ENCODE measurements at places on chromosomes 2 and 18.

- DNase-seq = no peak
Measured at GRCh38 chr2:81894451-81894990, 1590.0 kb upstream of the LRRTM1 start.

DNA sequence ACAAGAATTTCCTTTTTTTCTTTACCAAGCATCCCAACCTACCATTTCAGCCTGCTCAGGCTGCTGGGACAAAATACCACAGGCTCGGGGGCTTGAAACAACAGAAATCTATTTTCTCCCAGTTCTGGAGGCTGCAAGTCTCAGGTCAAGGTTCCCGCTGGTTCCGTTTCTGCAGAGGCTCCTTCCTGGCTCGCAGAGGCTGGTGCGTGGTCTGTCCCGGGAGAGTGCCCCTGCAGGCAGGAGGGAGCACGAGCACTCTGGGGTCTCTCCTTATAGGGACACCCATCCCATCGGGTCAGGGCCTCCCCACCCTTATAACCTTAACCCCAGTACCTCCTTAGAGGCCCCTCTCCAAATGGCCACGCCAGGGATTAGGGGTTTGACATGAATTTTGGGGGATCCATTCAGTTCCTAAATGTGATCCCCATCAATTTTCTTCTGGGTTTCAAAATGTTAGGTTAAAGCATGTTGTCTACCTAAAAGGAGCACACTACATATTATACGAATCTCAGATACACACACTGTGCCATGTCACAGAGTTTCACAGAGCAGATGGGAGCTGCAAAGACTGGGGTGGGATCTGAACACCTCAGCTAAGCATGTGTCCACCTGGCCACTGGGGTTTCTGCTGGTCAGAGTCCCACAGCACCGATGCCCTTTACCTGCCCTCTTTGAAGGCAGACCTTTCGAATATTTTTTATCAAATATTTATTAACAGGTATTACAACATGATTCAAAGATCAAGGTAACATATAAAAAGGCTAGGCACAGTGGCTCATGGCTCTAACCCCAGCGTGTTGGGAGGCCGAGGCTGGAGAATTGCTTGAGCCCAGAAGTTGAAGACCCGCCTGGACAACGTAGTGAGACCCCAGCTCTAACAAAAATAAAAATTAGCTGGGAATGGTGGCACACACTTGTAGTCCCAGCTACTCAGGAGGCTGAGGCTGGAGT lies 17.6 kb upstream of the ADI1 start:
- DNase-seq = no peak

GRCh38 chr2:238136820-238137537 lies 1.5 kb upstream of the KLHL30 start:
- DNase-seq = no peak

DNA sequence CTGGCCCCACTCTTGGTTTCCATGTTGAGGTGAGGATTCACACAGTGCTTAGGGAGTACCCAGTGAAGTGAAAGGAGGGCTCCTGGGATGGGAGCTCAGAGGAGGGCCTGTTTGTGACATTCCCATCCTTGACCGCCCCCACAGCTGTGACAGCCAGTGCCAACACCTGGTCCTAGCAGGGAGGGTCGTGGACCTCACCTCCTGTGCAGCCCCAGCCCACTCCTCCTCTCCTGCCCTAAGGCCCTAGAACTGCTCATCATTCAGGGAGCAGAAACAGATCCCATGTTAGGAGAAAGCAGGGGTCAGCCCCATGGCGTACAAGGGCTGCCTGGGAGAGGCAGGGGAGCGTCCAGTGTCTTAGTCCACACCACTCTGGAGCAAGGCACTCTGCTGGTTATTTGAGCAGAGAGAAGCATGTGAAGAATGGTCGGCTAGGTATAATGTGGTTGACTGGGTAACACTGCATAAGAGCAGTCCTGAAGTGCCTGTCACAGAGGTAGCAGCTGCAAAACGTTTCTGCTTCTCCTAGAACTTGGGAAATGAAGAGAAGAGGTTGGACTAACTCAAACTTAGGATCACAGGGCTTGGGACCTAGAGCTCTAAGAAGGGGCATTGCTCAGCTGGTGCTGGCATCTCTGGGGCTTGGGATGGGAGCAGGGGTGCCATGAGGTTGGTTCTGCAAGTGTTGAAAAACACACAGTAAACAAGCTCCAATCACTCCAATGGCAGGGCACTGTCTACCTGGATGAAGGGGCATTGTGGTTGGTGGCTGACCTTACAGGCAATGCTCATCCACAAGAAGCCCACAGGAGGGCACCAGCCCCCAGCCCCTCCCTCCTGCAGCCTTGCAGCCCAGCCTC lies 55.6 kb downstream of the FAM168B start:
- no peak for DNase-seq

DNA sequence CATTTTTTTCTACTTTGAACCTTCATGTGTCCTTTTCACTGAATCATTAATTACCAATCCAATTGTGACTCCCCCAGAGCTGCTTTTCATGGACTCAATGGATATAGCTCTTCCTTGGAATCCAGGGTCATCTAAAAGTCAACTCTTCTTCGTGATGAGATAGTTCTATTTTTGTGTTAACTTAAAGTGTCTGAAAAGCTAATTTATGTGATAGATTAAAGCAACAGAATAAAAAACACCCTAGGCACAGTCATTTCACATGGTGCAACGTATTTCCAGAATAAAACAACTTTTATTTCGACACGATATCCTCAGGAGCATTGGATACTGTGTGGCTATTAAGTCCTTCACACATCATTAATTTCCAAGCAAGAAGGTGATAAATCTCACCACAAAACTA lies 250.6 kb upstream of the SPHKAP start:
- no peak for DNase-seq

- DNase-seq = no peak
Measured at GRCh38 chr2:216904974-216905373, 45.1 kb upstream of the TNP1 start.

DNA sequence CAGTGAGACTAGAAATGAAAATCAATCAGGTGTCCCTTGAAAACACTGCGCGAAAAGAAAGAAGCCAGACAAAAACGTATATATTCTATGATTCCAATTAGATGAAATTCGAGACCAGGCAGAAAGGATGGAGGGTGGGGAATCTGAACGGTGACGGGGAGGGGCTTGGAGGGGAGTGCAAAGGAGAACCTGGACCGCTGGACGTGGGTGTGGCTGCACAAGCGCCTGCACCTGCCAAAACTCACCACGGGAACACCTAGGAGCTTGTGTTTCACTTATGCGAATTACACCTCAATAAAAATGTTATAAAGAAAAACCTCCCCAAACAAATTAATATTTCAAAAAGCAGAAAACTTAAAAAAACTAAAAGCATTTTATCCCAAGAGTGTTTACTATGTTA lies 21.9 kb downstream of the THAP4 start:
- DNase-seq = no peak

GRCh38 chr2:143833015-143833660 lies 686.8 kb downstream of the ZEB2 start:
- no peak for DNase-seq

DNA sequence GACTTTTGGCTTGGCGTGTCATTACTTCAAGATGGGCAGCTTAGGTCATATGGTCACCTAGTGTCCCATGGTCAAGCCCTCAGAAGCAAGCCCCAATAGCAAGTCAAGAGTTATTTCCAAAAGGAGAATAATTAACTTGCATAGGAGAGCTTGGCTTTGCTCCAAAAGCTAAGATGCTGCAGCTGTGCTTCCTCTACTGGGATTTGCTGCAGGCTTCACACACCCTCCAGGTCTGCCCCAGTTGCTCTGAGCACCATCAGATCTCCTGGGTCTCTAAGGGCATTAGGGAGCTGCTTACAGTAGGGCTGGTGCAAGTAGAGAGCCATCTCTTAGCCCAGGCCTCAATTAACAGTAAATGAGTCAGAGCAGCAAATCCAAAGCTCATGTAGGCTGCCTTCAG lies 46.6 kb downstream of the THUMPD2 start:
- no peak for DNase-seq
